Activated naive CD8-positive, alpha-beta T cell treated with anti-CD3 and anti-CD28 coated beads, Interleukin-2, amount 50 U/mL, for 16 hours (primary cell): ENCODE measurements at places on chromosomes 12 and 14.

- no peak for DNase-seq
These were observed 74.3 kb downstream of the LMO3 start for GRCh38 chr12:16531621-16532020.

GRCh38 chr14:94343238-94344005 lies 20.3 kb upstream of the SERPINA6 start:
- DNase-seq, result no peak

- no peak for DNase-seq
These were observed 4.0 kb upstream of the NAA25 start for GRCh38 chr12:112112409-112113133.

- DNase-seq, result no peak
These were observed 16.9 kb downstream of the ETV6 start for GRCh38 chr12:11666131-11667050.

- DNase-seq, result no peak
These were observed 518.5 kb downstream of the SOX5 start for GRCh38 chr12:23431006-23431405.

GRCh38 chr12:57342207-57342691 lies 88.6 kb downstream of the R3HDM2 start:
- no peak for DNase-seq

DNA sequence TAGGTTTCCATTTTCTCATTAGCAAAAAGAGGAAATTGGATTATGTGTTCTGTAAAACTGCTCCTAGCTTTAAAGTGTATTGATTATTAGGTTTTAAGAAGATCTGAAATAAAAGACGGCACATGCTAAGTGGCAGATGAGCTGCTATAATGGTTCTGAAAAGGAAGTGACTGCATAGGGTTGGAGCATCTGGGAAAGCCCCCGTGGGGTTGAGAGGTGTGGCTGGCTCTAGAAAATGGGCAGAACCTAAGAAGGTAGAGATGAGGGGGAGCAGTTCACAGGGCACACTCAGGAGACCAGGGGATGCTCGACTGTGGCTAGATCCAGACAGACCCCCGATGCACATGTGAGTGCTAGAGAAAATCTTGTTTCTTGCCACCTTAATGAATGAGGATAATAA lies 1.9 kb downstream of the IFNG-AS1 start:
- no peak for DNase-seq

DNA sequence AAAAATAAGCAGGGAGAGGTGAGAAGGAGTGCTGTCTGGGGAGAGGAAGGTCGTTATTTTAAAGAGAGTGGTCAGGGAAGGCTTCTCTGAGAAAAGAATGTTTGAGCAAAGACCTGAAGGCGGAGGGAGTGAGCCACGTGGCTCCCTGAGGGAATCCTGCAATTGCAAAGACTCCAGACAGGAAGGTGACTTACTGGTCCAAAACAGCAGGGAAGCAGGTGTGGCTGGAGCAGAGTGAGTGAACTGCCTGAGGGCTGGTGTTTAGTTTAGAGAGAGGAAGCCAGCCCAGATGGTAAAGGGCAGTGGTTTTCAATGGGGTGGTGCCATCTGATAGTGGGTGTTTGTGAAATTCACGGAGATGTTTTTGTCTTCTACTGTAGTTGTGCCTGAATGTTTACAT lies 58.8 kb upstream of the LTA4H start:
- DNase-seq, result no peak

- no peak for DNase-seq
These were observed 1.5 kb upstream of the FBRSL1 start for GRCh38 chr12:132488127-132489077.

DNA sequence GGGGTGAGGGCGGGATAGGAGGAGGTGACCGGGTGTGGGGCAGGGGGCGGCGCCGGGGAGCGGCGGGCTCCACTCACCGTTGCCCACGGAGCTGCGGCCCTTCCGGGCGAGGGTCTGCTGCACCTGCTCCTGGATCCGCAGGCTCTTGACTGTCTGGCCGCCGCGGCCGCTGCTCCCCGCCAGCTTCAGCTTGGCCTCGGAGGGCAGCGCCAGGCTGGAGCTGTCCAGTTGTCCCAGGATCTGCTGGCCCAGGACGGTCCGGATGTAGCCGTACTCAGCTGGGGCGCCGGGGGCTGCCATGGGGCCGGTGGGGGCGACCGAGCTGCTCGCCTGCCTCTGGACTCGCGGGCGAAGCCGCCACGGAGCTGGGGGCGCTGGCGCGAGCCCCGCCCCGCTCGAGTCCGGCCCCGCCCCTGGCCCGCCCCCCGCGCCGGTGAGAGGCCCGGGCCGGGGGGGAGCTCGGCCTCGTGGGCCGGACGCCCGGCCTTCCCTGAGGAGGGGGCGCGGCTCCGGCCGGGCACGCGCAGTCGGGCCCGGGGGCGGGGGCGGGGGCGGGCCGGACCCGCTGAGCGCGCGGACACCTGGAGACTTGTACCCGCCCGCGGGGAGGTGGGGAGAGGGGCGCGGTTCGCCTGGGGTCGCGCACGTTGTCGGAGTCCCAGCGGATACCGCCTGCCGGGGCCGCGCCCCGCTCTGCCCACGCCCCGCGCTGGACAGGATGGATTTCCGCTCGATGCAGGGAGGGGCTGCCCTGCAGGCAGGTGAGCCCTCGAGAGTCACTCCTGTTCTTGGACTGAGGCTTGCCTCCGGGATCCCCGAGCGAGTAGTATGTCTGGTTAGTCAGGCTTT lies at the start of gene PKP2:
PKP2 (minus strand) TSS at position 346 of the 849 bp plus-strand sequence; CDS start at position 300, 46 bp downstream.
- DNase-seq, result no peak

DNA sequence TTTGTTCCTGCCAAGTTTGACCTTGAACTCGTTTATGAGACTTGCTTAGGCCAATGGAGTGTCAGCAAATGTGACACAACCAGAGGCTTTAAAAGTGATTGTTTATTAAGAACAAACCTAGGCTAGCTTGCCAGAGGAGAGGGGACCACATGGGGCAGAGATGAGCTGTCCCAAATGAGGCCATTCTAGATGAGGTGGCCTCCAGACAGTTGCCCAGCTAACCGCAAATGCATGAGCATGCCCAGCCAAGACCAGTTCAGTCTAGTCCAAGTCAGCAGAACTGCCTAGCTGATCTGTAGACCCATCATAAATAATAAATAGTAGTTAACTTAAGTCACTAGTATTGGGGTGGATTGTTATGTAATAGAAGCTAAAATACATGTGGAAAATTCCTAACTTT lies 172.8 kb upstream of the DYRK2 start:
- DNase-seq, result no peak

- DNase-seq, result no peak
These were observed 479.6 kb downstream of the ADAMTS20 start for GRCh38 chr12:43072431-43072830.

DNA sequence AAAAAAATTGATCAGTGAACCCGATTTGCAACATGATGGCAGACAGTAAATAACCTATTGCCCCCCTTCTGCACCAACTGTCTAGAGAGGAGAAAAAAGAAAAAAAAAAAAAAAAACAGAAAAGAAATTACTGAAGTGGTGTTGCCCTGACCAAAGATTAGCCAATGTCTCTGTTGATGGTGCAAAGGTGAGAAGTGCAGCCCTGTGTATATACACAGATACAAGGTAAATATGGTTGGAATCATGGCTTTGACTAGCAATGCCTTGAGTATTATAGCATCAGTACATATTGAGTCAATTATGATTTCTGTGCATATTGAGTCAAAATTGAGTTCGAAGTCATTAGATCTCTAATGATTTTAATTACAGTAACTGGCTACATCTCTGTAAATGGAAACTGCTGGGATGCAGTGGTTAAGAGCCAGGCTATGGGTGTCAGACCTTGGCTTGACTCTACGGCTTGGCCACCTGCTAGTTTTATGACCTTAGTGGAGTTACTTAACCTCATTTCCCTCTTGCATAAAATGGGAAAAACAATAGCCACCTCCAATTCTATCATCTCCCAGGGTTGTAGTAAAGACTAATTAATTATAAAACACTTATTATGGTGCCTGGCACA lies 51.0 kb downstream of the EGLN3 start:
- no peak for DNase-seq
